ENCODE measurements at places on chromosomes 2 and 18.
A peak's percentile ranks its signal among the peaks of the same experiment; 100 is the strongest.

DNA sequence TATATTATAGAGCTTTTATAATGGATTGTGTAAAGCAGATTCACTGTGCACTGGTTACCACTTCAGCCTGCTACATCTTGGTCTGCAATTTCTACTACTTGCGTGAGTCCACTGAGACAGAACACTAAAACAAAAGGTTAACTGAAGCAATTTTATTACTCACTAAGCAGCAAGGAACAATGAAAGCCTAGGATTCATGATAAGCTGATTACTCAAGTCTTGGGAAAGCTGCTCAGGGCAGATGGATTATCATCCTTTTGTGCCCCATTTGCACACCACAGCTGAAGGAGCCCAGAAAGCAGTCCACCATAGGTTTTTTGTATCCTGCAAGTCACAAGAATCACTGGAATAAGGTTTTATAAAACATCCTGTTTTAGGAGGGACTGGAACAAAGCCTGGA lies 1215.2 kb upstream of the TMEFF2 start:
- no peak for DNase-seq

- DNase-seq: no peak
These were observed 20.2 kb downstream of the SCYGR8 start for GRCh38 chr2:227765788-227766372.

GRCh38 chr2:28004086-28004485 lies 113.6 kb downstream of the BABAM2 start:
- DNase-seq: no peak

- peak; percentile 28 for DNase-seq
These were observed 192.0 kb upstream of the ZEB2 start for GRCh38 chr2:144711630-144712549.

DNA sequence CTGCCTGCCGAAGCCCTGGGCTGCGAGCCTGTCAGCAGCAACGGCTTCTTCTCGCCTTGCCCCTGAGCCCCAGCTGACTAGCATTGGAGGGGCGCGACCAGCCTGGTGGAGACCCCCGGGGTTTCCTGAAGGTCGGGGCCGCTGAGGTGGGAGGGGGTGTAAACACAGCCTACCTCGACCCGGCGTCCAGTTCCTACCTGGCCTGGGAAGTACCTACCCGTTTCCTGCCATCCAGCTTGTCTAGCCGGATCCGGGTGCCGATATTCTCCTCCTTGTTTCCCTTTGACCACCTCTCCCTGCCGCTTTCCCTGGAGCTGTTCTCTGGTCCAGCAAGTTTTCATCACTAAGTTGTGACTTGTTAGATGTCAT lies 511 bp downstream of the MOB4 start:
- no peak for DNase-seq

DNA sequence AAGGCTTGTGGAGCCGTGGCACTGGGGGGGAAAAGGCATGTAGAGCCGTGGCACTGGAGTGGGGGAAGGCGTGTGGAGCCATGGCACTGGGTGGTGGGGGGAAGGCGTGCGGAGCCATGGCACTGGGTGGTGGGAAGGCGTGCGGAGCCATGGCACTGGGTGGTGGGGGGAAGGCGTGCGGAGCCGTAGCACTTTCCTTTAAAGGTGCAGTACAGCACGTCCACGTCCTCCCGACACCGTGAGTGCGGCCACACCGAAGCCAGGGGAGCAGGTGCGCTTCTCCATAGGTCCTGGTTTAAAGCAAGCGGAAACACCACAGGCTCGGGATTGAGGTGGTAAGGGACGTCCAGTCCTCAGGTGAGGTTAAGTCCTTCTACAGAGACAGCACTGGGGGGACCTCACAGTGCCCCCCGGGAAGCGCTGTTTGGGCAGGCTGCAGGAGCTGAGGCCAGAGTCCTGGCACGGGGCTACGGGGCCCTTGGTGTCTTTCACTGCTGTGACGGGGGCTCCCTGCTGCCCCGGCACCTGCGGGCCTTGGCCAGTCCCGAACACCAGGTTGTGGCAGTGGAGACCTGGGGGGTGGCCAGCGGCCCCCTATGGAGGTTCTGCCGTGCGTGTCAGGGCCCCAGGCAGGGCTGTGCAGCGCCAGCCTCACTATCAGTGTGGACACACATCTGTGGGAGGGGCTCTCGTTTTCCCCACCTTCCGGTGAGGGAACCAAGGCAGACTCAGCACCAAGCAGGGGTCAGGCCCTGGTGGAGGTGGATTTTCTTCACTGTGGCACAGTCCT lies 93.0 kb upstream of the CTDP1 start:
- no peak for DNase-seq

- no peak for DNase-seq
These were observed 265.4 kb upstream of the UBE2E3 start for GRCh38 chr2:180715044-180715443.

All from NCI-H2171 (cell line).